ENCODE measurements at places on chromosomes 1 and 21.

- DNase-seq, result no peak
Observed at GRCh38 chr1:51320967-51321923, 9.1 kb downstream of the TTC39A start.

- no peak for DNase-seq
Observed at GRCh38 chr1:1220197-1220596, 6.2 kb upstream of the TNFRSF4 start.

DNA sequence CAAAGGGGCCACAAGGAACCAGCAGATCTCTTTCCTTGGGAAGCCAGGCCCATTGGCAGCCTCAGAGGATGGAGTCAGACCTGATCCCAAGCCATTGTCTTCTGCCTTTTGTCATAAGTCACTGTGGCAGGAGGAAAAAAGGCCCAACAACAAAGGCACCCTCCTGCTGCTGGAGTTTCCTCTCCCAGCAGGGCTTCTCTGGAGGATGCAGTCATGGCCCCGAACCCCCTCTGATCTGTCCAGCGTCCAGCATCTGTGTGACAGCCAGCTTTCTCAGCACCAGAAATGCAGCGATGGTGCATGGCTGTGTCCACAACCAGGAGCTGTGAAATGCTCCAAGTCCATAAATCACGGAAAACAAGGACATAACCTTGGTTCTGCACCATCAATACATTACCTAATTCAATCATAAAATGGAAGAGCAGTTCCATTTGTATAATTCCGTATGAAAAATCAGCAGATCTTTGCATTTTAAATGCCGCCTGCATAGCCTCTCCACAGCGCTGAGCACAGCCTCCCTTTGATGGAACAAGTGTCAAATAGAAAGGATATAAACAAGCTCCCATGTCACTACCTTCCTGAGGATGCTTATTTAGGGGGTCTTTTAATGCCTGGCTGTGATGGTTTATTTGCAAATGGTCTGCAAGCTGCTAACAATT is 30.6 kb downstream of the AJAP1 start:
- no peak for DNase-seq

DNA sequence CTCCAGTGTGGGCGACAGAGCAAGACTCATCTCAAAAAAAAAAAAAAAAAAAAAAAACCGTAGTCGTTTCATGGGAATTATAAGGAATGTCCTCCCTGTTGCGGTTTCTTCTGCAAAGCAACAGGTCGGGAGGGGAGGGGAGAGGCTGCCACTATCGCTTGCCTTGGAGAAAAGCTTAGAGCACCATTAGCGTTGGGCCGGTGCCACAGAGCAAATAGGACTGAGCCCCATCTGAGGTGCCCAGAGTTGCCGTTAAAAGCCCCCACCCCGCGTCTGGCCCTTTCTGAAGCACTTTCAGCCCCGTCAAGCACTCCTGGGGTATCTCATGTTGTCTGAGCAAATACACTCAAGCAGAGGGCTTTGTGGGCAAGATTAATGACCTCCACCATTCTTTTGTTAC is 2.2 kb downstream of the RIPPLY3 start:
- no peak for DNase-seq

GRCh38 chr21:35195232-35195631 is 146.1 kb upstream of the RUNX1 start:
- DNase-seq, result no peak

- no peak for DNase-seq
Observed at GRCh38 chr1:57345916-57346315, 77.9 kb downstream of the DAB1 start.

DNA sequence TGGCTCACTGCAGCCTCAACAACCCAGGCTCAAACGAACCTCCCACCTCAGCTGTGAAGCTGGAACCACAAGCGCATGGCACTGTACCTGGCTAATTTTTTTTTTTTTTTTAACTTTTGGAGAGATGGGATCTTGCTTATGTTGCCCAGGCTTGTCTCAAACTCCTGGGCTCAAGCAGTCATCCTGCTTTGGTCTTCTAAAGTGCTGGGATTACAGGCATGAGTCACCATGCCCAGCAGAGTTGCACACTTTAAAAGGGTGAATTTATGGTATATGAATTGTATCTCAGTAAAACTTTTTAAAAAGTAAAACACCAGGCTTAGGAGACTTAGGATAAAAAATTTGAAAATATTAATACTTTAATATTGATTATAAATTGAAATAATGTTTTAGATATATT is 99.1 kb downstream of the CLEC20A start:
- DNase-seq, result no peak

GRCh38 chr1:61950418-61950817 is 208.1 kb downstream of the PATJ start:
- DNase-seq, result peak; percentile 6

DNA sequence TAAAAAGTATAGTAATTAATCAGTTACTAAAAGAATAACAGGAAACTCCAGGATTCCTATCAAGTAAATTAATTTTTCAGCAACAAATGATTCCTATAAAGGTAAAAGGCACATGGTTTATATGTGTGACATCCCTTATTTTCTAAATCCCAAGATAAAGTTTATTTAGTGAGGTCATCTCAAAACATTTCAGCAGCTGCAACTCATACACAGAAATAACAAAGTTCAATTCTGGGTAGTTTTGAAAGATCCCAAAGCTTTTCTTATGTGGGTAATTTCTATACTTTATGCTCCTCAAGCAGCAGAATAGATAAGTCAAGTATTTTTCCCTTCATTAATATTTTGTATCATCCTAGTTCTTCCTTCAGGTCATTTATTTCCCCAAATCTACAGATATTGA is 117.7 kb downstream of the EIF4G3 start:
- DNase-seq, result peak; percentile 23

DNA sequence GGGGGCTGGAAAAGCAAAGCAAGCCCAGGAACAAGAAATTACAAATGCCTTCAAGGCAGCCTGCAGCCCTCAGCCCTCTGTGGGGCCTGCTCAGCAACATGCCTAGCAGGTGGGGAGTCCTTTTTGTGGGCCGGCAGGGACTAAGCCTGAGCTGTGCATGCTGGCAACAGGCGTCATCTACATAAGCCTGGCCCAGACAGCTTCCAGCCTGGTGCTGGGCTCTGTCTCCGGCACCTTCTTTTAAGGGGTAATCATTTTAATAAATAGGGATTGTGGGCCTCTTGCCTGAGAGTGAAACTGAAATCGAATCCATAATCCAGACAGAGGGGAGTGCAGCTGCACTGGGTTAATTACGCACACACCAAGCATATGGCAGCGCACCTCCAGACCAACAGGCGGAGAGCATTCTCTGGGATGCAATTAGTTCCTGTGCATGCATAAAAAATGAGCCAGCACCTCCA is 96.6 kb downstream of the DDX20 start:
- DNase-seq, result no peak

GRCh38 chr1:84253891-84254290 is 47.6 kb upstream of the SAMD13 start:
- DNase-seq, result no peak

DNA sequence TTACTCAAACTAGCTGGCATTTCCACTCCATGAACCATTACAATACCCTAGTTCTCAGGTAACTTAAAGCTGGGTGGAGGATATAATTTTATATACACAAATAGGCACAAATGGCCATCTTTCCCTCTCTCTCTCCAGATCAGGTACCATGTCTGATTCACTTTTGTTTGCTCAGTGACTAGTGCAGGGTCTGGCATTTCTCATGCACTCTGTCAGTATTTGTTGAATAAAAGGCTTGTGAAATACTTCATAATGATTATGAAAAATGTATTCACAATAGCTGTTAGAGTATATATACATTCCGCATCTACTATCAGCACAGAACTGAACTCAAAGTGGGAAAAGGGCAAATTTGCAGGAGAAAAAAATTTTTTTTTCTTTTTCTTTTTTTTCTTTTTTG is 510.2 kb upstream of the USP24 start:
- DNase-seq, result no peak

DNA sequence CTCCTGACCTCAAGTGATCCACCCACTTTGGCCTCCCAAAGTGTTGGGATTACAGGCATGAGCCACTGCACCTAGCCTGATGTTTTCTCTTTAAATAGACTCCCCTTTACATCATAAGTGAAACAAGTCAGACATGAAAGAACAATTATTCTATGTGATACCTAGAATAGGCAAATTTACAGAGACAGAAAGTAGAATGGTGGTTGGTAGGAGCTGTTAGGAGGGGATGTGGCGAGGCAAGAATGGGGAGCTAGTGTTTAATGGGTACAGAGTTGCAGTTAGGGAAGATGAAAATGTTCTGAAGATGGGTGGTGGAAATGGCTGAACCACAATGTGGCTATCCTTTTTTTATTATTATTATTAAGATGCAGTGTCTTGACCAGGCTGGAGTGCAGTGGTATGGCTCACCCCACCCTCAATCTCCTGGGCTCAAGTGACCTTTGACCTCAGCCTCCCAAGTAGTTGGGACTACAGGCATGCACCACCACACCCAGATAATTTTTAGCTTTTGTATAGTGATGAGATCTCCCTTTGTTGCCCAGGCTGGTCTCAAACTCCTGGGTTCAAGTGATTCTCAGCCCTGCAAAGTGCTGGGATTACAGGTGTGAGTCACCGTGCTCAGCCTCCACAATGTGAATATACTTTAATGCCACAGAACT is 28.4 kb downstream of the ELF3 start:
- DNase-seq, result no peak

GRCh38 chr1:173064011-173064410 is 13.3 kb upstream of the TNFSF18 start:
- no peak for DNase-seq

- DNase-seq, result no peak
Observed at GRCh38 chr1:207069858-207070506, 16.9 kb downstream of the PFKFB2 start.

GRCh38 chr1:214349781-214350180 is 68.8 kb downstream of the SMYD2 start:
- DNase-seq, result no peak

DNA sequence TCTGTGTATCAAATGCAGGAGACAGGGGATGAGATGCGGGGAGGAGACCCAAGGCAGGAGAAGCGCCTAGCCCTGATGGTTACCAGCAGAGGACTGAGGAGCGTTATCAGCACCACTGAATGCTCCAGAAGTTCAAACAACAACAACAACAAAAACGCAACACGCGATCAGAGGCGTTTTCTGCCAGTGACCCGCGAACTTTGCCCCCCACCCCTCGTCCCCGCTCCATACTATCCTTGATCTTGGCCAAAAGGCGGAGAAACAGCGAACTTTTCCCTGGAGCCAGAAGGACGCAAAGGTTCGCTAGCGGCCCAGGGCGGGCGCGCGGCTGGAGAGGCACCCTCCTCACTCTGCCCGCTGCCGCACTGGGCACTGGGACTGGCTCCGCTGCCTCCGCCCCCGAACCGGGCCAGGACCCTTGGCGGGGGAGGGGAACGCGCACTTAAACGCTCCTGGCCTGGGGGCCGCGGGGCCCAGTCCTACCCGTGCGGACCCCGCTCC is 699 bp downstream of the ECHDC2 start:
- DNase-seq, result no peak

DNA sequence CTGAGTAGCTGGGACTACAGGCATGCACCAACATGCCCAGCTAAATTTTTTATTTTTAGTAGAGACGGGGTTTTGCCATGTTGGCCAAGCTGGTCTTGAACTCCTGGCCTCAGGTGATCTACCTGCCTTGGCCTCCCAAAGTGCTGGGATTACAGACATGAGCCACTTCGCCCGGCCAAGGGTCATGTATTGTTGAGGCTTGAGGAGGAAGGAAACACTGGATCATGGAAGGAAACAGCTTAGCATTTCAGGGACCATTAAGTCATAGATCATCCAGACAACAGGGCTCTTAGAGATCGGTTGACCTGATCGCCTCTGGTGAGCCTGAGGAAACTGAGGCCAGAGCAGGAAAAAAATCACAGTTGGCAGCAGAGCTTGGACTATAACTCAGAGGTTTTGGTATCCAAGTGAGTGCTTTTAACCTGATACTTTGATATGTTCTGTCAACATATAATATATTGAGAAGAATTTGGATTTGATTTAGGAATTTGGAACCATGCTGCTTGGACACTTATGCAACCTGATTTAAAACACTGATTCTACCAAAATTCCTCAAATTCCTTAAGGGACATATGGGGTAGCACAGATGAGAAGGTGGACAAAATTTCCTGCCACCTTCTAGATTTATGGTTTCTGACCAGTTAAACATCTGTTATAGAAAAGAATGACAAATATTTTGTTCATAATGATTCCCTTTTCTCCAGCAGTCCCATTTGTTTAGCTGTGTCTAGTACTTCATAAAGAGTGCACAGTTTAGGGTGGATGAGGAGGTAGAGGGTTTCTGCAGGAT is 13.1 kb upstream of the BMP8A start:
- DNase-seq, result no peak

DNA sequence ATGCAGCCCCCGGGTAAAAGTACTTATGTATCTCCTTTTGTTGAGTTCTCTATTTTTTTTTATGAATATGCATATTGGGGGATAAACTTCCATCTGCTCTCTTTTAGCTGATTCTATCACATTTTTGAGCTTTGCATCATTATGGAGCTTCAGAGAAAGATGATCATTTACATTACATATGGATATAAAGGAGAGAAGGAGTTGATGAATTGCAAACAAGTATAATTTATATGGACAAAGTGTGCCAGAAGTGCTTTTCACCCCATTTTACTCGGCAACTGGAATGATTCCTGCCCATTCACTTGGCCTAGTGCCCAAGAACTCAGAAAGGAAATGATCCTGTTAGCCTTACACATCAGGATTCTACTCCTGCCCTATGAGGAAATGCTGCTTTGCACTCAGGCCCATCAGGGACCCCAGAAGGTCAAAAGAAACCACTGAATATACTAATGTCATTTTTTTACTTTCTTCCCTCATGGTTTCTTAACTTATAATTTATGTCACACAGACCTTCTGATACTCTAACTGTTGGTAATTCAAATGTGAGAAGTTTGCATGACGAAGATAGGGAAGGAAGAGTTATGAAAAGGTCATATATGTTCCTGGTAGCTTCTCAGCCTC is 65.6 kb downstream of the SAMSN1 start:
- DNase-seq, result no peak

GRCh38 chr1:99650030-99650429 is 4.1 kb downstream of the PALMD start:
- no peak for DNase-seq

DNA sequence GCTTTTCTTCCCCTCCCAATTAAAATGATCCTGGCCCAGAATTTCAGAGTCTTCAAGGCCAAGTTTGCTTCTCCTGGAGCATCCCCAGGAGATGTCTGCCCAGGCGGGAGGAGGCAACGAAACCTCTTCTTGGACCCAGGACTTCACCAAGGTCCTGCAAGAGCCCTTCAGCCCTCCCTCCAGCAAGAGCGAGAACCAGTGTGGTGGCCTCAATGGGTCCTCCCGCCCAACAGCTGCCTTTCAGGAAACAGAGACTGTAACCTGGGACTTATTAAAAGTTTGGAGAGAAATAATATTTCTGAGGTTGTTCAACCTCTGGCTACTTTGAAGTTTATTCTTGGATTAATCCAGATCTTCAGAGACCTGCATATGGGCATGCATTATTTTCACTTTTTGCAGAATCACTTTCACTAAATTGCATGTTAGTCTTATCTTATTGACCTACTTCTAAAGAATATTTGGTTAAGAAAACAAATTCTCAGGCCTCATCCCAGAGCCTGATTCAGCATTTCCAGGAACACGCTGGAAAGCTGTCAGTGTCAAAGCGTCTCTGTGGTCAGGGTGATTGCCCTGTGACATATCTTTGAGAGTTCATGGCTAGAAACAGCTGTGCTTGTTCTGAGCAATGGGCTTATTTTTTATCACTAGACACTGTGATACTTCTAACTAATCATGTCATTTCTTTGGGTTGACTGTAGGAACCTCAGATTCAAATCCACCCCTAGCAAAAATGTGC is 66.0 kb upstream of the CLDN14 start:
- peak; percentile 48 for DNase-seq

GRCh38 chr21:29654203-29654602 is 285.6 kb downstream of the GRIK1 start:
- DNase-seq, result peak; percentile 19

Measured in OCI-M1 (cell line).